Islet precursor cell (in vitro differentiated cells): ENCODE measurements at places on chromosomes 12 and 14.

DNA sequence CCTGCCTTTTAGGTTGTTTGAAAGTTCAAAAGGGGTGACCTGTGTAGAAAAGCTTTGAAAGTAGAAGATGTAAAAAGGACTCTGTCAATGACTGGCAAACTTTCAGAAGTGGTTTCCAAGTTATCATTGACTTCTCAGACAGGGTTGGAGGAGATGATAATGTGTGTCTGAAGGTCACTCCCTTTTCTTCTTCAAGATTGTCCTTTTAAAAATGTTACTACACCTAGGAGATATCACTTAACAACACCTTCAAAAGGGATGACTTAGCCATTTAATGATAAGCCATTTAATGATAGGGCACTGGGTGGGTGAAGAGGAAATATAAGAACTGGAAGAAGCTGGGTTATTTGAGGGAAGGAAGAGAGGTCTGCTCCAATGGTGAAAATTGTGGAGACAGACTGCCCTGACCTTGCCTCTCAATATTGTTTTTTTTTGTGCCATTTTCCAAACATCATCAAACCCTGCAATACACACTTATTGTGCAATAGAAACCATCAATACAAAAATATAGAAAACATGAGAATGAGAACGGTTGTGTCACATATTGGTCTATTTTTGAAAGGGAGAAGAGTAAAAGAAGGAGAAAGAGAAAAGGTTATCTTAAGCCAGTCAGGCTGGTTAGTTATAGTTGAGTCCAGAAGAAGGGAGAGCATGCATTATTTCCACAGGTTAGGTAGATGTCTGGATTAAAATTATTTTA is 38.8 kb downstream of the BEST3 start:
- no peak for DNase-seq

DNA sequence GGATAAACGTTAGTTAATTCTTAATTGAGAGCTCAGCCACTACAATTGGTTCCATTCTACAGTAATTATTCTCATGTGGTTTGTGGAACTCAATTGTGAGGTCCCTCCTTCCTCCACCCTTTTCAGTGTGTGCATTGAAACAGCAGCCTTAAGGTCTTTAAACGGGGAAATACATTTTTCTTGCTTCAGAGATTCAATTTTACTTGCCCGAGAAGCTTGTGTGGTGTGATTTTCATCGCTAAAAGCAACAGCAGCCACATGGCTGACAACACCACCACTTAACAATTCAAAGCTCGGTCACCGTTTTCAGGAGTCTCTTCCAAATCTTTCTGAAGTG is 733 bp upstream of the PPFIBP1 start:
- DNase-seq: no peak

GRCh38 chr12:38761636-38762342 is 143.6 kb downstream of the CPNE8 start:
- no peak for DNase-seq

DNA sequence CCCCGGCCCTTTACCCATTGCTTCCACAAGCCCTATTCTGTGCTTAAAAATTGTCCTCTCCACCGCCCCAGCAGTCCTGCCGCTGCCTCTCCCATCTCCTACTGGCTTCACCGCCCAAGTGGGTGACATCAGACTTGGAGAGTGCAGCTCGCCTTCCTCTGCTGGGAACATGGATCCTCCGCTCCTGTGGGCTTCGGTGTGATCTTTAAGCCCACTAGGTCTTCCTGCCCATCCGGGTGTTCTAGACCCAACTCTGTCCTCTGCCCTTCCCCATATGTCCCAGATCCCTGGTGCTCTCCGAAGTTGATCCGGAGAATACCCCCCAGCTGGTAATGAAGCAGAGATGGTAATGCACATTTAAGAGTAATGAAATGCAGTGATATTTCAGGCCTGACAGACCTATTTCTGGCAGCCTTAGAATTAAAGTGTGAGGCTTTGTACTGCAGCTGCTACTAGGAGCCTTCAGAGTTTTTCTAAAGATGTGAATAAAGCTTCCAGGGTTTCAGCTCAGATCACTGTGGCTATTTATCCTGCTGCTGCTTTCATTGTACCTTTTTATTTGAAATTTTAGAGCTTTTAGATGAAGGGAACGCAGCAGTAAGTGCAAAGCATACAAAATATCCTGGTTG is 22.9 kb upstream of the CTDSP2 start:
- no peak for DNase-seq

DNA sequence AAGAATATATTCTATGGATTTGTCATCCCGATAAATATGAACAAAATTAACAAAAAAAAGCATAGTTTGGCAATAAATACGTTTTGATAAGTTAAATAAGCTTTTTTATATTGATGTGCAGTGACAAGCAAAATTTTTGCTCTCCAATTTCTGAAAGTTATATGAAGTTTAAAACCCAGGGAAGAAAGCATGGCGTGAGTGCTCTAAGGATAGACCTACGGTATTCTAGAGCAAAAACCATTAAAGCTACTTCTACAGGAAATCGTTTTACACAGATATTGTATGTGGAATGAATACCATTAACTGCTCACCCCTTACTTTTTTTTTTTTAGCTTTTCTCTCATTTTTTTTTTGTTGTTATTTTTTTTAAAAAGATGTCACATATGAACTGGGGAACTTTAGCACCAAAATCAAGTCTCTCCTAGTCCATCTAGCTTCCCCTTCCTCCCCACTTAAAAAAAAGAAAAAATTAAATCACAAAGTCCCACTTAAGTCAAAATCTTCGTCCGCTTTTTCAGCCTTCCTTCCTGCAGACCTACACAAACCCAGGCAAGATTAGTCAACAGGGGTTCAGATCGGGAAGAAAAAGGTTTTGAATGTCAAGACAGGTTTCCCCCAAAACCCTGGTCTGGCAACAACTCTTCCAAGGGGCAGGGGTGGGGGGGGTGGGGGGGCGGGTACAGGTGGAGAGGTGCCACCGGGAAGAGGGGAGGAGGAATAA is 4.4 kb downstream of the ZFP36L1 start:
- no peak for DNase-seq

- DNase-seq: peak; percentile 49
Measured at GRCh38 chr12:7937833-7938506, 2.0 kb upstream of the SLC2A3 start.
